Body of pancreas (tissue), 4 donors: ENCODE measurements at places on chromosomes 2 and 18. TPM values are rescaled to one million over a fixed set of nuclear protein-coding genes. Genes with fewer than 3 reads are reported as not detected.
A peak's percentile ranks its signal among the peaks of the same experiment; 100 is the strongest.

- H3K4me1 ChIP-seq, result peaks cover 5% of the 10 kb centered on the region
- H3K4me3 ChIP-seq, result no peak overlapping the region
Measured at GRCh38 chr2:229835596-229836283, 86.1 kb downstream of the TRIP12 start.

DNA sequence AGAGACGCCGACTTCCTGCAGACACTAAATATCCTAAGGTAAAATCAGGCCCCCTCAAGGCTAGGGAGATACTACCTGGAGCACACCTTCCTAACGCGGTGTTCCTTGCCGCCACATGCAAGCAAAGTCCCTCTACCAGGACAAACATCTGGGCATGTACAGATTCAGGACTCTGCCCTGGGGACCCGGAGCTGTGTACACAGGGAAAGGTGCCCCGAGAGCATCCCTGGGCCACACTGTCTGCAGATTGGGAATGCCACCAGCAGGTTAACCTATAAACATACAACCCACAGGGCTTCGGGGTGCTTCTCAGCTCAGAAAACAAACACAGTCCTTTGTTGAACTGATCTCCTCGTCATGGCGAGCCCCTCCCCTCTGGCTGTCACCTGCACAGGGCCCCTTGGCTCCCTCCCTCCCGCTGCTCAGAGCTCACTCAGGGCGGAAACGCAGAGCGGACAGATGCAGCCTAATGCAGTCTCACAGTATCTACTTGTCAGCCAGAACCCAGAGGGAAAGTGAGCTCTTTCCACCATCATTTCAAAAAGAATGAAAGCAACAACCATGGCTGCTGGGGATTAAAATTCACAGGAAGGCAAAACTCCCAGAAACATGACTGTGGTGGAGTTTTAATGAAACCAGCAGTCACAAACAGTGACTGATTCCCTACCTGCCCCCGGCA is 218.8 kb downstream of the HDAC4 start:
- H3K4me3 ChIP-seq, result no peak overlapping the region
- H3K27ac ChIP-seq, result no peak overlapping the region
- H3K4me1 ChIP-seq, result no peaks in the 10 kb centered on the region
- peak; percentile 18 for DNase-seq

GRCh38 chr2:117737846-117738245 is 76.6 kb upstream of the DDX18 start:
- no peaks in the 10 kb centered on the region for H3K4me1 ChIP-seq
- H3K27me3 ChIP-seq, result no peaks in the 10 kb centered on the region
- no peak overlapping the region for H3K4me3 ChIP-seq
- DNase-seq, result no peak

GRCh38 chr2:72859831-72860262 is 27.4 kb upstream of the SPR start:
- no peak overlapping the region for H3K27ac ChIP-seq
- no peak overlapping the region for H3K4me3 ChIP-seq
- H3K27me3 ChIP-seq, result no peaks in the 10 kb centered on the region
- H3K4me1 ChIP-seq, result peaks cover 10% of the 10 kb centered on the region
- peak; percentile 84 for DNase-seq

DNA sequence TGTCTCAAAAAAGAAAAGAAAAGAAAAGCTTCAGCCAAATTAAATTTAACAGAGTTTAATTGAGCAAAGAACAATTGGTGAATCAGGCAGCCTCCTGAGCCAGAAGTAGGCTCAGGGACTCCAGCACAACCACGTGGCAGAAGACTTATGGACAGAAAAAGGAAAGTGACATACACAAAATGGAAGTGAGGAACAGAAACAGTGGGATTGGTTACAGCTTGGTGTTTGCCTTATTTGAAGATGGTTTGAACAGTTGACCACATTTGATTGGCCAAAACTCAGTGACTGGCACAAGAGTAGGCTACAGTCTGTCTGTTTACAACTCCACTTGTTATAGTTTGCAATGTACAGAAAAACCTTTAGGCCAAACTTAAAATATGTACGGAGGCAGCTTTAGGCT is 83.1 kb downstream of the SOCS6 start:
- no peaks in the 10 kb centered on the region for H3K36me3 ChIP-seq
- no peaks in the 10 kb centered on the region for H3K27me3 ChIP-seq
- H3K4me3 ChIP-seq, result no peak overlapping the region
- DNase-seq, result no peak

DNA sequence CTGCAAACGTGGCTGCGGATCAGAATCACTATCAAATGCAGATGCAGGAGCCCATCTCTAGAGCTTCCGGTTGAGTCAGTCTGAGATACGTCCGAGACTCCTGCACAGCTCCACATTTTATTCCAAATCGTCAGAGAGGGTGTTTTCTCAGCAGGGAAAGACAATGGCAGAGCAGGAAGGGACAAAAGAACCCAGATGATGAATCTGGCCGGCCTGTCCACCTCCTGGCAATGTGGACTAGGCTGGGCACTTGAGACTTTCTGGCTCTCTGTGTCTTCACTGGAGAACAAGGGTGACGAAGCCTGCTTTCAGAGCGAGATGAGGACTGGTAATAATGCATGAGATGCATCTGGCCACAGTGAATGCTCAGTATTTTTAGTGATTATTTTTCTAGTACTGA is 255.9 kb upstream of the MYT1L start:
- no peaks in the 10 kb centered on the region for H3K27me3 ChIP-seq
- DNase-seq, result no peak
- H3K4me3 ChIP-seq, result no peak overlapping the region
- H3K4me1 ChIP-seq, result no peaks in the 10 kb centered on the region
- H3K27ac ChIP-seq, result no peak overlapping the region
- no peaks in the 10 kb centered on the region for H3K36me3 ChIP-seq

- H3K4me1 ChIP-seq, result peaks cover 9% of the 10 kb centered on the region
- no peak for DNase-seq
- H3K4me3 ChIP-seq, result no peak overlapping the region
- H3K27me3 ChIP-seq, result no peaks in the 10 kb centered on the region
- H3K27ac ChIP-seq, result no peak overlapping the region
Measured at GRCh38 chr2:99159594-99159993, 4.8 kb downstream of the LIPT1 start.

DNA sequence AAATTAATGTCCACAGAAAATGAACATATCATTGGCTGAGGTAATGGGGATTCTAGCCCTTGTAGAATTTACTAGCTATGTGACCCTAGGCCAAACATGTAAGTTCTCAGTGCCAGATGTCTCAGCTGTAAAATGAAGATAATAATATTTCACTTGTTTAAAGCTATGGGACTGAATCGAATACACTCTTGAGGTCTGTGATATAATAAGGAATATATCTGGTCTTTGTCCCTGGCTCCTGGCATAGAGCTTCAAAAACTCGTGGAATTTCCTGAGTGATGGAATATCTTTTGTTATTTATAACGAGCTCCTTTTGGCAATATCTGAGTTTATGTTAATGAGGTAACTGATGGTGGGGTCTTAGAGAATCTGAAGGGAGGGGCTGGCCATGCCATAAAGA is 201.4 kb upstream of the CYP26B1 start:
- H3K27me3 ChIP-seq, result no peaks in the 10 kb centered on the region
- no peak overlapping the region for H3K27ac ChIP-seq
- no peaks in the 10 kb centered on the region for H3K36me3 ChIP-seq
- H3K4me1 ChIP-seq, result no peaks in the 10 kb centered on the region
- no peak for DNase-seq
- H3K4me3 ChIP-seq, result no peak overlapping the region

- no peaks in the 10 kb centered on the region for H3K36me3 ChIP-seq
- H3K27ac ChIP-seq, result no peak overlapping the region
- DNase-seq, result no peak
Measured at GRCh38 chr2:12709207-12709522, 7.6 kb upstream of the TRIB2 start.

- H3K4me1 ChIP-seq, result peaks cover 11% of the 10 kb centered on the region
- H3K36me3 ChIP-seq, result no peaks in the 10 kb centered on the region
- no peak overlapping the region for H3K4me3 ChIP-seq
- no peak for DNase-seq
- no peak overlapping the region for H3K27ac ChIP-seq
- H3K27me3 ChIP-seq, result no peaks in the 10 kb centered on the region
Measured at GRCh38 chr2:58206785-58207184, 34.3 kb downstream of the FANCL start.

GRCh38 chr2:176162911-176163671 is 6.0 kb downstream of the HOXD3 start:
- H3K27me3 ChIP-seq, result no peaks in the 10 kb centered on the region
- H3K4me1 ChIP-seq, result peaks cover 30% of the 10 kb centered on the region
- H3K4me3 ChIP-seq, result no peak overlapping the region
- no peaks in the 10 kb centered on the region for H3K36me3 ChIP-seq
- H3K27ac ChIP-seq, result no peak overlapping the region

- no peak overlapping the region for H3K4me3 ChIP-seq
- no peak for DNase-seq
- H3K4me1 ChIP-seq, result peaks cover 25% of the 10 kb centered on the region
- H3K36me3 ChIP-seq, result peaks cover 9% of the 10 kb centered on the region
- H3K27ac ChIP-seq, result no peak overlapping the region
Measured at GRCh38 chr2:71125506-71126294, 4.3 kb downstream of the MCEE start.

DNA sequence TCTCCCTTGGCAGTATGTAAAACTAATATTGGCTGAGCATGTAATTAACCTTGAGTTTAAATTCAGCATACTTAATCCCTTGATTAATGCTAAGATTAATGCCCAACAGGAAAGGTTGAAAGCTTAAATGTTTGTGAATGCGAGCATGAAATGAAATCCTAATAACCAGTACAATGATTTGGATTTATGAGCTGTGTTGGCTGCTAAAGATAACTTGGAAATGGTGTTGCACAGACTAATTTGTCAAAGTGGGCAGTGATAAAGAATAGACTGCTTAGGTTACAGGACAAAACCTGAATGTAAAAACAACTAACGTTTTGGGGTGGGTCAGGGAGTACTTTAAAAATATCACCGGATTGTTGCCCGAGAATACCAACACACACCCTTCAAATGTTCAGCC is 70.6 kb downstream of the MGAT5 start:
- no peaks in the 10 kb centered on the region for H3K27me3 ChIP-seq
- H3K4me1 ChIP-seq, result peaks cover 13% of the 10 kb centered on the region
- no peak overlapping the region for H3K27ac ChIP-seq
- H3K36me3 ChIP-seq, result no peaks in the 10 kb centered on the region

- H3K27me3 ChIP-seq, result no peaks in the 10 kb centered on the region
- no peak for DNase-seq
- H3K36me3 ChIP-seq, result no peaks in the 10 kb centered on the region
Measured at GRCh38 chr2:20662308-20662937, 4.5 kb upstream of the GDF7 start.

- no peaks in the 10 kb centered on the region for H3K36me3 ChIP-seq
- H3K27ac ChIP-seq, result peak overlapping the region; percentile 100
- H3K4me1 ChIP-seq, result peaks cover 40% of the 10 kb centered on the region
- peak overlapping the region; percentile 64 for H3K4me3 ChIP-seq
Measured at GRCh38 chr2:64654063-64654811, 524 bp upstream of the SERTAD2 start.

GRCh38 chr2:3587432-3587831 is 7.5 kb upstream of the COLEC11 start:
- no peak overlapping the region for H3K4me3 ChIP-seq
- no peak overlapping the region for H3K27ac ChIP-seq
- no peaks in the 10 kb centered on the region for H3K36me3 ChIP-seq
- no peak for DNase-seq

GREB1L gene
- total RNA-seq, result 3.0 TPM

AQP12A gene
- total RNA-seq, result 29.6 TPM

SNRNP200 gene
- 58.1 TPM for total RNA-seq

IL36B gene
- not detected for total RNA-seq

C1GALT1C1L gene
- total RNA-seq, result not detected

CFAP53 gene
- total RNA-seq, result 0.78 TPM

PLGLB1 gene
- total RNA-seq, result 3.4 TPM

RGPD3 gene
- total RNA-seq, result 0.26 TPM
